Activated naive CD4-positive, alpha-beta T cell (primary cell): ENCODE measurements at places on chromosomes 5 and 9.

- no peak for DNase-seq
Observed at GRCh38 chr9:77648234-77649108, at the start of gene GNA14. Gene GNA14 (minus strand): TSS chr9:77648322. CDS start chr9:77647793, 529 bp downstream.

GRCh38 chr9:128142061-128142460 is 7.2 kb upstream of the LCN2 start:
- DNase-seq = no peak

- no peak for DNase-seq
Observed at GRCh38 chr5:100797861-100798260, 105.2 kb downstream of the ST8SIA4 start.

GRCh38 chr9:113998525-113999255 is 79.4 kb downstream of the AMBP start:
- no peak for DNase-seq

- no peak for DNase-seq
Observed at GRCh38 chr5:159605585-159605984, 275.3 kb upstream of the IL12B start.

DNA sequence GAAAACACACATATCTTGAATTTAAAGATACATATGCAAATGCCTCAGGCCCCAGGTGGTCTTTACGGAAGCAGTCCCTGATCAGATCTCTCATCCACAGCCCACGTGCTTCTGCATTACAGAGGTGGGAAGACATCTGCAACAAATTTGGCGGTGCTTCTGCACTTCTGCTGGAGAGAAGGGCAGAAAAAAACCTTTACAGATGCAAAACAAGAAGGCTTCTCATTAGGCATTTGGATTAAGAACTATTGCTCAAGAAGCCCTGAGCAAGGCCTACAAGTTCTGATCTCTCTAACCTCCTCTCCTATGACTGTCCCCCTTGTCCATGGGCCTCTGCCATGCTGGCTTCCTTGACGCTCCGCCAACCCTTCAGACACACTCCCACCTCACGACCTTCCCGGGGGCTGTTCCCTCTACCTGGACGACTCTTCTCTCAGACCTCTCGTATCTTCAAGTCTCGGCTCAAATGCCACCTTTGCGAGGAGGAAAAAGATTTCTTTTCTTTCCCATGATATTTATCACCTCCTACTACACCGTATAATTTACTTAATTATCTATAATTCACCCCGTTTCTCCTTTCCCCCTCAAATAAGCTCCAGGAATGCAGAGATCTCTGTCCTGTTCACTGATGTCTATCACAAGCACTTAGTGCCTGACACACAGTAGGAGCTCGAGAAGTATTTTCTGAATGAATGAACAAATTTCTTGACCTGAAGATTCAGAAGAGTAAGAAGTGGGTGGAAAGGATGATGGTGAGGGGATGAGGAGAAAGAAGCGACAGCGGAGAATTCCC is 1.1 kb downstream of the MTMR12 start:
- no peak for DNase-seq

GRCh38 chr5:125398466-125398865 is 652.0 kb upstream of the ZNF608 start:
- no peak for DNase-seq

GRCh38 chr5:126848253-126848652 is 71.3 kb downstream of the LMNB1 start:
- no peak for DNase-seq

GRCh38 chr5:17805227-17805825 is 171.1 kb downstream of the TAF11L14 start:
- DNase-seq = no peak

GRCh38 chr5:39716532-39717028 is 291.8 kb upstream of the DAB2 start:
- no peak for DNase-seq

DNA sequence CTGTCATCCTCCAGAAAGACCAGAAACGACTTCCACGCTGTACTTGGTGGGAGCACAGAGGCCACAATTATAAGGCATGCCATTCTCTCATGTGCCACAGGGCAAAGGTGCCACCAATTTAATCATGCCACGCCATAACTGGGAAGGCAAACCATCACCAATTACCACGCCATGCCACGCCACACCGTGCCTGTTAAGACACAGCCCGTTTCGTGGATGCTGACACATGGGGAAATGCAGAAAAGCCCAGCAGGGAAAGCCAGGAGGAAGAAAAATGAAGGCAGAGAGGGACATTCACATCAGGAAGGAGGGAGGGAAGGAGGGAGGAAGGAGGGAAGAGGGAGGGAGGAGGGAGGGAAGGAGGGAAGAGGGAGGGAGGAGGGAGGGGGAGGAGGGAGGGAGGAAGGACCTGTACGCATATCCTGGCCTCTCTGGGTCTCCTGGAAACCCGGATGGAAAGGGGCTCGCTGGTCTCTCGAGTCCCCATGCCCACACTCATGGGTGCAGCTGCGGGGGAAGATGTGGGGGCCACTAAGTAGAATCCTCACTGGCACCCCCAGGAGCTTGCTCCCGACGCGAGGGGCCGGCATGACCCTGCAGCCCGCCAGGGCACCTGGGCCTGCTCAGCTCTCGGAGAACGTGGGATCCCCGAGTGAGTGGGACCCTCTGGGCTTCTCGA is 61.7 kb upstream of the UBAC1 start:
- DNase-seq = no peak

- DNase-seq = no peak
Observed at GRCh38 chr5:107548477-107548876, 122.3 kb downstream of the EFNA5 start.

DNA sequence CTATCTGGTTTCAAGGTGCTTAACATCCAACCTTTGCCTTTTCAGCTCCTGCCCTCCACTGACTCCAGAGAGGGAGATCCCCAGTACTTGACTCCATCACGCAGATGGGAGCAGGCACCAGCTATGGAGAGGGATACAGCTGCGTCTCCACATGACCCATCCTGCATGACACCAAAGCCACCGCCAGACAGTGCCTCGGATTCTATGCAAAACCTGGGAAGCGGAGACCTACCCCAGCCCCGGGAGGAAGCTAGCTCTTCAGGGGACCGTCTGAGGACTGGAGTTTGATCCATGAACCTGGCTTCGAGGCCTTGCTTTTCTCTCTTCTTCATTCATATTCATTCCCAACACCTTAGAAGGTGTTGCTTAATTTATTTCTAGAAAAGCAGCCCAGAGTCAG is 24.8 kb downstream of the HRH2 start:
- no peak for DNase-seq

DNA sequence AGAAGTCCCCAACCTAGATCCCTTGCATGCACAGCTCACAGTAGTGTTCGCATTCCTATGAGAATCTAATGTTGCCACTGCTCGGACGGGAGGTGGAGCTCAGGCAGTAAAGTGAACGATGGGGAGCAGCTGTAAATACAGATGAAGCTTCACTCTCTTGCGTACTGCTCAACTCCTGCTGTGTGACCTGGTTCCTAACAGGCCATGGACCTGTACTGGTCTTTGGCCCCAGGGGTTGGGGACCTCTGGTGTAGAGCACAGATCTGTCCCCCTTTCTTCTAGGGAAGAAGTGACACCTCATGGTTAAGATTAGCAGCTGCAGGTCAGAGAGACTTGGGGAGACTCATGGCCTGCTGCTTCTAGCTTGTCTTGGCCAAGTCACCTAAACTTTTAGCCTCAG is 7.1 kb downstream of the ARHGEF28 start:
- DNase-seq = no peak

DNA sequence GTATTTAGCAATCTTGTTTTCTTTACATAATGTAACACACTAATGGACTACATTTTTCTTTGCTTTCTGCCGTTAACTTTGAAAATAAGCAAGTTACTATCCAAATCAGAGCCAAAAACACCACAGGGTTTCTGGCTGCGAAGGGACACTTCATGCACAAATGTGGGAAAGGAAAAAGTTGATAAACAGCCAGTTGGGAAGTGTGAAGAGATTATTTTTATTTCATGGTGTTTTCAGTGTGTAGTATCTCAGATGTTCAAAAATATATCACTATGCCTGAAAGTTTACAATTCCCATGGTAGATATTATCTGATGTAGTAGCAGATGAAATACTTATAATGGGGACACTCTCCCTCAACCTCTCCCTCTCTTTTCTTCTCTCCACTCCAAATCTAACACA is 135.3 kb downstream of the CETN3 start:
- no peak for DNase-seq

DNA sequence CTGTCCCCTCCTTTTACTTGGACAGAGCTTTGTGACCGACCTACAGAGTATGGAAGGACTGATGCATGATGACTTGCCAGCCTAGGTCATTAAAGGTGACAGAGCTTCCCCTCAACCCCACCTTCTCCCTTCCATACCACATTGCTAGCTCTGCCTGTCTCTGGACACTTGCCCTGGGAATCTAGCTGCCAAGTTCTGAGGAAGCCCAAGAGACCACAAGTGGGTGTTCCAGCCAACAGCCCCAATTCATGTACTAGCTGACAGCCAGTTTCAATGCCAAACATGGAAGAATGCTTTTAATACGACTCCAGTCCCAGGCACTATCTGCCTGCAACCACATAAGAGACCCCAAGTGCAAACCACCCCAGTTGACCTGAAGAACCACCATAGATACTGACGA is 477.1 kb downstream of the SPOCK1 start:
- DNase-seq = no peak

DNA sequence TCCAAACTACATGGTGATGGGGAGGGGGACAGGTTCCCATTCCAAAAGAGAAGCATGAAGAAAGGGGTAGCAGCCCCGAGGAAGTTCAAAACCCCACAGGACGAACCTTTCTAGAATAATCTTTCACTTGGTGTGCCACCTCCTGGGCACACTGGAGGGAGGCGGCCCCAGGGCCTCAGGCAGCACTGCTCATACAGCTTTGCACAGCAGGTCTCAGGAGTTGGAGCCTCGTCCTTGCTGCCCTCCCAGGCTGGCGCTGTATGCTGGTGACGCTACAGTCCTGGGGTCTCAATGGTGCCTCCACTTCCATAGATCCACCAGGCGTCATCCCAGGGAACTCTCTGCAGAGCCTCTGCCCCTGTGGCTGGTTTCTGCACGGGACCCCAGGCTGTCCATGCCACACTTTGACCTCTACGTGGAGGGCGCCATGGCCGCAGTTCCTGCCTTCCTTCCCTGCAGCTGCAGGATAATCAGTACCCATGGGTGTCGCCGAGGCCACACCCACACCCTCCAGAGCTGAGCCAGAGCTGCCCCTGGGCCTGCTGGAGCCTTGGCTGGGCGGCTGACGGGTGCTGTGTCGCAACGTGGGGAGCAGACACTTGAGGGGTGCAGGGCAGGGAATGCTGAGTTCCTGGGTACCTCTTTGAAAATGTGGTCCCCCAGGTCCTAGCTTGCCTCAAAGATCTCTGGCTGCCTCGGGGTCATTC is 95.3 kb downstream of the COL5A1 start:
- no peak for DNase-seq

- no peak for DNase-seq
Observed at GRCh38 chr5:116145416-116145815, 60.6 kb downstream of the COMMD10 start.

DNA sequence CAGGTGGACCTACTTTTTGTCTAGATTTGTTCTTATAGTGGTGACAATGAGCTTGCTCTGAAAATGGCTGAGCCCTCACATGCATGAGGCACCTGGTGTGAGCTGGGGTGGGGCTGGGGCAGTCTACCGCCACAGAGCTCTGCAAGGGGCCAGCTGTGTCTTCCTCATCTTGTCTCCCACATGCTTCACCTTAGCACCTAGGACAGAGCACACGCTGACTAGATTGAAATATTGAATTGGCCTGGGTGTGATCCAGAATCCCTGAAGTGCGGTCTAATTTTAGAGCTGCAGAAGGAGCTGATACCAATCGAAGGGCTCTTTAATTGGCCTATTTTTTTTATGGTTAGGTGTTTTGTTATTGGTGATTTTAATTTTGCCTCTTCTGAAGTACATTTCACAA is 126.1 kb upstream of the NFIB start:
- DNase-seq = no peak

GRCh38 chr5:83528439-83528769 is 56.9 kb downstream of the VCAN start:
- DNase-seq = no peak

DNA sequence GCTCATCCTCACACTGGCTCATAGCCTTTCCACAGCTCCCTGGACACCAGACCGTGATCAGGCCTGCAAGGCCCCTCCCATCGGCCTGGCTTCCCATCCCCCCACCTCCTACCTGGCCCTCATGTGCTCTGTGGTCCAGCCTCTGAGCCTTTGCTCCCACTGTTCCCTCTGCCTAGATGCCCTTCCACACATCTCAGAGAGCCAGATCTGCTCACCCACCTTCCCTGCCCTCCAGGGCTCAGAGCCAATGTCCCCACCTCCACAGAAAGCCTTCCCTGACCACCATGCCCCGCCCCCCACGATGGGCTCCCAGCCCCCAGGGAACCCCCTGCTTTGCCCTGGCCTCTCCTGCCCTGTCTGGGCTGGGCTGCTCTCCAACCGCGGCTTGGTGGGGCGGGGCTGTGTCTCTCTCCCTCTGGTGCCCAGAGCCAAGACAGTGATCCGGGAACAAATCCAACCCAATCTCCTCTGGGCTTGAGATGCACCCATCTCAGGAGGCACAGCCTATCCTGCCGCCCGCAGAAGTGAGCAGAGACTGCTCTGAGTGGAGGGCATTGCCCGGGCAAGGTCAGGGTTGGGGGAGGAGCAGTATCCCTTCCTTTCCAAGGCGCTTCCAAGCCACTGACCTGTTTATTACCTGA is 1.6 kb downstream of the NINJ1 start:
- DNase-seq = no peak

DNA sequence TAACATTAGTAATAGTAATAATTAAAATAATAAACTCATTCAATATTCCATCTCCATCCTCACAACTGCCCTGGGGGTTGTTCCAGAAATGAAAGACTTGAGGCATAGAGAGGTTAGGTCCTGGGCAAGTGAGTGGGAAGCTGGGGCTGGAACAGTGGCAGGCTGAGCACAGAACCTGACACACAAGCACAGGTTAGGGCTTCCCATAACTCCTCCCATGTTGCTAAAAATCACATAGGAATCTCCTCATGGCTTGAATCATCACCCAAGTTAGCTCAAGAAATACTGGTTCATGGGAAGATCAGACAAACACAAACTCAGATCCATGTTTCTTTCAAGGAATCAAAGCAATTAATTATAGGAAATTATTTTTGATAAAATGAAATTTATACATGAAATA is 487.7 kb downstream of the SEMA5A start:
- DNase-seq = no peak
